ENCODE measurements at places on chromosomes 12 and 14. TPM values are rescaled to one million over a fixed set of nuclear protein-coding genes. Genes with fewer than 3 reads are reported as not detected.
A peak's percentile ranks its signal among the peaks of the same experiment; 100 is the strongest.

SIX1 gene
- total RNA-seq: 5.2 TPM

DNA sequence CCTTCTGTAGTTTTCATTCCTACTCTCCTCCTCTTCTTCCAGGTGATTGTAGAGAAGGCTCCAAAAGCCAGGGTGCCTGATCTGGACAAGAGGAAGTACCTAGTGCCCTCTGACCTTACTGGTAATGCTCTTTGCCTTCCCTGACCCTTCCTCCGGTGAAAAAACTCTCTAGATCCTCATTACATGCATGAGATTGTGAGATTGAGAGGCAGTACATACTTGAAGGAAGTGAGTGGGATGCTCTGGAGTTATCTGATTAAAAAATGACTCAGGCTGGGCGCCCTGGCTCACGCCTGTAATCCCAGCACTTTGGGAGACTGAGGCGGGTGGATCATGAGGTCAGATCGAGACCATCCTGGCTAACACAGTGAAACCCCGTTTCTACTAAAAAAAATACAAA is 5.3 kb downstream of the GABARAPL1 start:
- no peak for DNase-seq

SLC17A8 gene
- not detected for total RNA-seq

DNA sequence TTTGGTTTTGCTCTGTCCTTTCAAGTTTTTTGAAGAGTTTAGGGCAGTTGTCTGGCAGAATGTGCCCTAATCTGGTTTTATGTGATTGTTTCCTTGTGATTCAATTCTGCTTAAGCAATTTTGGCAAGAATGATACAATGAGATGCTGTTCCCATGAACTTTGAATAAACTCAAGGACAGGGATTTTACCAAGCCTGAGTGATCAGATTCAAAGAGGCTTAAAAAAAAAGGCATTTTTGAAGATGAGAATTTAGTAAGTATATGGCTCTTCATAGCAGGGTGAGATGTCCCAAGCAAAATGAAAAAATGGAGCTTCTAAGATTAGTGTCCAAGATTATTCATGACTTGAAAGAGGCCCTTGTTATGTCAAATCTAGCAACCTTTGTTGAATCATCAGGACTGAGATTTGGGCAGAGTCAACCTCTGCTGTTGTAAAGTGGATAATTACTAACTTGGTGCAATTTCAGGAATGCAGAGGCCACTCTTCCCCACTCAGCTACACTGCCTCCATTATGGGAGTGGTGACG is 180.6 kb upstream of the NUDT4 start:
- no peak for DNase-seq

GRCh38 chr14:77142005-77142800 is 612 bp upstream of the ZDHHC22 start:
- no peak for DNase-seq

- DNase-seq: no peak
Observed at GRCh38 chr12:67754933-67755697, 106.6 kb downstream of the DYRK2 start.

DEPDC4 gene
- total RNA-seq: 1.5 TPM

C12orf60 gene
- total RNA-seq: 2.3 TPM

TPH2 gene
- total RNA-seq: not detected

G2E3 gene
- 24.3 TPM for total RNA-seq

EIF2S3B gene
- total RNA-seq: 0.62 TPM

DNA sequence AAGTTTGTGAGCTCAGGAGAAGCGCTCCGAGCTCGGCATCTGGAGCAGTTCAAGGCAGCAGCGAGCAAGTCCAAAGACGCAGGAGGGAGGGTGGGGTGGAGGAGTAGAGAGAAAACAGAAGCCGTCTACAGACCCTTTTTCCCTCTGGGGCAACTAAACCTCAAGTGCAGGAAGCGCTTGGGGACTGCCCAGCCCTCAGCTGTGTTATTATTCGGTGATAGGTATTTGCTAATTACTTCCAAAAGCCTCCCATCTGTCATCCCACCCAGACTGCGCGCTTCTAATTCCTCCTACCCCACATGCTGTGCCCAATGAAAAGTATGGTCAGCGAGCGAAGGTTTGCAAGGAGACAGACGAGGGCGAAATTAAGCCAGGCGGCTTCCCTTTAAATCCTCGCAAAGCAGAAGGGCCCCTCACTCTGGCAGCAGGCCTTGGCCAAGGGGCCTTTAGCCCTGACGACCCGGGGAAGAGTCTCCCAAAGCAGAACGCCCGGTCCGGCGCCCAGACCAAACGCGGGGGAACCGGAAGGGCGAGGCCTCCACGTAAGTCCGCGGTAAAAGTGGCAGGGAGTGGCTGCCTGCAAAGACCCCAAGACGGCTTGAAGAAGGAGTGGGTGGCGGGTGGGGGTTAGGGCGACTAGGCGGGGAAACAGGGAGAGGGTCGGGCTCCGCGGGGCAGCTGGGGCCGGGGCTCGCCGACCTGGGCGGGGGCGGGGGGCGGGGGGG is 507 bp upstream of the CD9 start:
- DNase-seq: peak; percentile 83

TSHR gene
- 3.7 TPM for total RNA-seq

DNA sequence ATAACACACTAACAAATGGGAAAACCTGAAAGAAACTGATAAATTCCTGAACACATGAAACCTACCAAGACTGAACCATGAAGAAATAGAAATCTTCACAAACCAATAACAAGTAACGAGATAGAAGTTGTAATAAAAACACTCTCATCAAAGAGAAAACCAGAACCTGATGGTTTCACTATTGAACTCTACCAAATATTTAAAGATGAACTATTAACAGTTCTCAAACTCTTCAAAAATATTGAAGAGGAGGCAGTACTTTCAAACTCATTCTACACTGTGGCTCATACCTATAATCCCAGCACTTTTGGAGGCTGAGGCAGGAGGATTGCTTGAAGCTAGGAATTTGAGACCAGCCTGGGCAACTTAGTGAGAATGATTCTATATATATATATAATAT is 48.4 kb upstream of the TMTC2 start:
- no peak for DNase-seq

DNA sequence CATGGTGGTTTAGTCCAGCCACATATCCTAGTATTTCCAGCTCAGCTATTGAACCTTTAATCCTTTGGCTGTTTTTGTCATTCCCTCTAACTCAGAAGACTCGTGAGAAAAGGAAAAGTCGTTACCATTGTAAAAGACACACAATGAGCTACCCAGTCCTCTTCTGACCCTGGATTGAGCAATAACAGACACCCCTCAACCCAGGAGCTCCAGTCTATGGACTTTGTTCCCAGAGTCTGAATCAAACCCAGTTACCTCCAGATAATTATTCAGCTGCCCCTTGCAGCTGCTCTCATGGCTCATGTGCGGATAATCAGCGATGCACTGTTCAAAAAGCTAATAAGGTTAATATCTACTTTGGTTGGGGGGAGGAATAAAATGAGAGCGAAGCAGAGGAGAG is 402.4 kb downstream of the BTG1 start:
- no peak for DNase-seq

- no peak for DNase-seq
Observed at GRCh38 chr12:125064492-125064891, 743 bp upstream of the AACS start.

RD3L gene
- not detected for total RNA-seq

DNA sequence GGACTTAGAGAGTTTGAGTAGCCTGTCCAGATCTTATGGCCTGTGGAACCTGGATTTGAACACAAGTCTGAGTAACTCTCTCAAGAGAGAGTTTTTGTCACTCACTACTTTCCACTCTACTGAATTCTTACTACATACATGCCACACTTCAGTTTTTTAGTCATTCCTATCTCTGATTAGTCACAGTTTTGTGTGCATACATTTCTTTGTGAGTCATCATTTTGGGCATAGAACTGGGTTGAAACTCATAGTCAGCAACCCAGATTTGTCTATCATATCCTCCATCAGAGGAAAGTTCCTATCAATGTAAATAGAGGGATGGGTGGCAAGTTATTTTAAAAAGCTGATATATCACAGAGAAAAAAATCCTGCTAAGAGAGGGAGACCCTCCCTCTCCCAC is 42.9 kb downstream of the FLRT2 start:
- DNase-seq: no peak

PROX2 gene
- not detected for total RNA-seq

GRCh38 chr12:79260923-79261322 is 396.3 kb downstream of the SYT1 start:
- no peak for DNase-seq

- no peak for DNase-seq
Observed at GRCh38 chr14:62674563-62675237, 370.6 kb downstream of the KCNH5 start.

DNA sequence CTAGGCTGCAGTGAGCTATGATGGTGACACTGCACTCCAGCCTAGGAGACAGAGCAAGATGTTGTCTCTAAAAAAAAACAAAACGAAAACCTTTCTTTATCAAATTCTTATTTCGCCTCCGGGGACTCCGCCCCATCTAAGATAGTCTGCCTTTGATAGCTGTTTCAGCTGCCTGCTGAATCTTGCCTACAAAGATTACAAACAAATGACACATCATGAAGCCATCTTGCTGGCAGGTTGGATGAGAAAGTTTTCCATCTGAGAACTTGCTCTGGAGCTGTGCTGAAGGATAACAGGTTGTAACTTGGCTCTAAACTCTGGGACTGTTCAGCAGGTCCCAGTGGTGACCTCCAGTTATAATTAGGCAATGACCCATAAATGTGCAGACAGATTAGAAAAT is 41.8 kb upstream of the AEBP2 start:
- DNase-seq: peak; percentile 9

DNA sequence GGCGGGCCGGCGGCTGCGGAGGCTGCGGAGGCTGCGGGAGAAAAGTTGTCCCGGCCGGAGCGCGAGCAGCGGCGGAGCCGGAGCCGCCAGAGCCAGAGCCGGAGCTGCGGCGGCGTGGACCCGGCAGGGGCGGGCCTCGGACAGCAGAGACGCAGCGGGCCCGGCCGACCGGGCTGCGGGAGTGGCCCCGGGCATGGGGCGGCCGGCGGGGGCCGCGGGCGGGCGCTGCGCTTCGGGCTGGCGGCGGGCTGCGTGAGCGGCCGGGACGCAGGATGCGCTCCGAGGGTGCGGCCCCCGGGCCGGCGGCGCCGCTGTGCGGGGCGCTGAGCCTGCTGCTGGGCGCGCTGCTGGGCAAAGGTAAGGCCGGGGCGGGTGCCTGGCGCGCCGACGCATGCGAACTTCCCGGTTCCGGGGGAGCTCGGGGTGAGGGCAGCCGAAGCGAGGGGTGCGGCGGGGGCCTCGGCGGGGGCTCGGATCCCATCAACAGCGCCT is at the start of gene TMEM132C:
TSS of gene TMEM132C (plus strand) at position 40 of the 492 bp plus-strand sequence. CDS start at position 273, 233 bp downstream.
- DNase-seq: no peak

DNA sequence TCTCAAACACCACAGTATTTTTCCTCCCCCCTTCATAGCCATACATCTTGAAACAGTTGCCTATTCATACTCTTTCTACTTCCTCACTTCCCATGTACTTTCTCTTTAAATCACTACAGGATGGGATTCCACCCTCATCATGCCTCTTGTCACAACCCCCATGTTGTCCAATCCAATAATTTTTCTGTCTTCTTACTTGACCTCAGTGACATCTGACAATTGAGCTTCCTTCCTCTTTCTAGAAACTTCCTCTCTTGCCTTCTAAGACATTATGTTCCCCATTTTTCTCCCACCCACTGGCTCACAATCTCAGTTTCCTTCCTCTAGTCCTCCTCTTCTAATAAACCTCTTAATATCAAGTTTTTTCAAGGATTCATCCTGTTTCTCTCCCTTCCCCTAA is 5.3 kb downstream of the C2CD5 start:
- no peak for DNase-seq

GRCh38 chr14:92511453-92512238 is 1.9 kb upstream of the RIN3 start:
- DNase-seq: no peak

- no peak for DNase-seq
Observed at GRCh38 chr12:110555577-110556406, 27.3 kb downstream of the PPTC7 start.

DLGAP5 gene
- 0.31 TPM for total RNA-seq

LYSET gene
- 15.8 TPM for total RNA-seq

DNA sequence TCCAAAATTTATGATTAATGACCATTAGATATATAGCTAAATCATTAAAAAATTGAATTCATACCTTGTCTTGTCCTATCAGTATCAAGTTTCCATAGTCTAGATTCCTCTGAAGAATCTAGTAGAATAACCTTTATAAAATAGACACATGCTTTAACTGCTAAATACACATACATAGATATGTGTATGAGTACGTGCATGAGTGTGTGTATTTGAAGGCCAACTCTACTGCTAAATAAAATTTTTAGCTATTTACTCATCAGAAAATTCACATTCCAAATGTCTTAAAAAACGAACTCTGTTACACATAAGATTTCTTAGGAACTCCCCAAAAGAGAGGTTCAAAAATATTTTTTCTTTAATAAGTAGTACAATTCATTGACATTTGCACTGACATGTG is 233.0 kb downstream of the SSPN start:
- no peak for DNase-seq
